ENCODE measurements at places on chromosomes 3 and 15.

GRCh38 chr3:1798711-1799405 lies 299.8 kb upstream of the CNTN4 start:
- DNase-seq = no peak

DNA sequence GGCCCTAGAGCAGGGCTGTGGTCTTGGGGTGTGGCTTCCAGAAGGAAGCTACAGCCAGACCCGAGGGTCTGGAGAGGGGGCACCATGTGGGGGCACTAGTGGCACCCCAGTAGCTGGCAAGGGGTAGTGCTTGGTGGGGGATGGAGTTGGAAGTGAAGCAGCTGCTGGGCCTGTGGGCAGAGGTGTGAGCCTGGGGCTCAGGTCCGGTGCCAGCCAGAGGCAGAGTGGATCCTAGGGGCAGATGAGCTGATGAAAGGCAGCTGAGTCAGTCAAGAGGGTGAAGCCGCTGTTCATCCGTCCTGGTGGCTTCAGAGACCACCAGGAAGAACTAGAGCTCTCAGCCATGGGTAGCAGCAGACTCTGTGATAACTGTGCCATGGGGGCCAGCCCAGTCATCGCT lies 172.6 kb downstream of the TBC1D2B start:
- no peak for DNase-seq

- peak; percentile 60 for DNase-seq
Observed at GRCh38 chr3:156551746-156552145, 3.2 kb downstream of the SSR3 start.

DNA sequence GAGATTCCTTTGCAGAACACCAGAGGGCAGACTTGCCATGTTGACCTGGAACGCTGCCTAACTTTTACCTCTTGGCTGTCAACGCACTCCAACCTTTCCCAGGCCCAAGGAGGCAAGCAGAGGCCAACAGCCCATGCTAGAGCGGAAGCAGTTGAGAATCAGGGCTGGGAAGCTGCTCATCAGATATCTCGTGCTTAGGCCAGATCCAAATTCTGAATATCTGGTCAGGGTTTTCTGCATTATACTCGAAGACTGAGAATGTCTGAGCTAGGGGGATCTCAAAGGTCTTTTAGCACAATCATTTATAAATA lies 2.5 kb downstream of the XIRP1 start:
- peak; percentile 50 for DNase-seq

DNA sequence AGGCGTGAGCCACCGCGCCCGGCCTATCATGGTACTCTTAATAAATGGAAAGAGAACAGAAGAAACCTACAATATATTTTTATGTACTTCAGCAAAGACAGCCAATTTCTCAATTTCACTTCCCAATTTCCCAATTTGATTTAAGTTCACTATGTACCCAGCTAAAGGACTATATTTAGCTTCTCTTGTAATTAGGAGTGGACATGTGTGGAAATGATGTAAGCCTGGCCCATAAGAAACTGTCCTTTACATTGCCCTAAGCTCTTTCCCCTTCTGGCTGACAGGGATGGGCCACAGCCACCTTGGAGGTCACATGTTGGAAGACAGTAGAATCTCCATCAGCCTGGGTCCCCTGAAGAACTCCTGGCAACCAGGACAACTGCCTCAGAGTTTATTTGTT lies 6.2 kb downstream of the TMEM39A start:
- no peak for DNase-seq

DNA sequence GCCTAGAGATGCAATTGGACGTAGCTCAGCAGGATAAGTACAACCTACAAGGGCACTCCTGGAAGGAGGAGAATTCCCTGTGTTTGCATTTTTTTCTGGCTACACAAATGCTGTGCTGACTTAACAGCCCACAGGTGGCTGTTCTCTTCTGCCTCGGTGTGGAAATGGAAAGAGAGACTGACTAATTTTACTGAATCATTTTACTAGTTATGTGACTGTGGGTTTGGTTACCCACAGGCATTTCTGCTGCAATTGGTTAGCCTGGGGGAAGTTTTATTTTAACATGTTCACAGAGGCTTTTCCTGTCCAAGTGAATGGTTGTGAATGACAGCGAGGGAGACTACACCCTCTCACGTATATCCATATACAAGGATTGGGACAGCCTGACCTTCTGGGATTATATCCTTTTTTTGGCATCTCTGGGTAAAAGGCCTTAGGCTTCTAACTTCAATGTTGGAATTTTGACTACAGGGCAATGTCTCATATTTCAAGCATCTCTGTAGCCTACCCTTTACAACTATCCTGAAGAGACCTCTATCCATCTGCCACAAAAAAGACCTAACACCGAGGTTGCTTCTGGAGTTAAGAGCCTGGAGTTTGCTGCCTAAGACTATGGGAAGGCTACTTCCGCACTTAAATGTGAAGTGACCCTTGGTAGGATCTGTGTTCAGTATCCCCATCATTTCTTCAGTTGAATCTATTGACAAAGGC lies 67.2 kb upstream of the TP63 start:
- peak; percentile 83 for DNase-seq

DNA sequence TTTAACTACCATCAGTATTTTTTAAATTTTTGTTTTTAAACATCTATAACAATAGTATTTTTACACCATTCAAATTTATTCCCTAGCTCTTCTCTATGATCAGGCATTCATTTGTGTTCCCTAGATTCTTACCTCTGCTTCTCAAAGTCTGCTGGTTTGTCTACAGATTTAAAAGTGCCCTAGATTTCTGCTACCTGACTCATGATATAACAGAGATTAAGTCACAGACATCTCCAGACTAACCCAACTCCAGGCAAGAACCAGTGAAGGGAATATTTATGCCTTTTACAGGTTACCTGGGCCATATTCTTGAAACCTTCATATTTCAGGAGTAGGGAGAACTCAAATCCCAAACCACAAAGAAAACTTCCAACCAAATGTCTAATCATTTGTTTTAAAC lies 38.8 kb downstream of the ADAM10 start:
- no peak for DNase-seq

DNA sequence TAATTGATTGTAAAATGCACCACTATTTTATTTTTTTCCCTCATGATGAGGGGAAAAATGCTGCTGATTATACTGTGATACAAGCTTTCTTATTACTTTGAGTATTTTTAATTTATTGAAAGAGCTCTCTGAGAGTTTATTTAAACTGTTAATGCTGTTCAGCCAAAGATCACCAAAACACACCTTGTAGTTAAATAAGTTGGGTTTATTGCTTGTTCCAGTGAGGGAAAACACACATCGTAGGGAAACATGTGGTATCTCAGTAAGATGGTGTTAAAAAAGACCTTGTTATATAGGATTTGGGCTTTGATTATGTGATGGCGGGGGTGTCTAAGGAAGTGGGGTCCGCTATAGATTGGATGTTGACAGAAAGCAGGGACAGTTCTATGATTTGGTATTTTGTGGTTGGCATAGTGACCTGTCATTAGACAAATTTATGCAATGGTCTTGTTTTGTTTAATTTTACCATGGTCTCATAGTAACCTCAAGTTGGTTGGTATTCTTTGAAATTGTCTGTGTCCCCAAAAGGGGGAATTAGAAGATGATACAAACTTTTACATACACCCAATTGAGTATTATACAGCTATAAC lies 11.1 kb downstream of the HACD3 start:
- DNase-seq = no peak

DNA sequence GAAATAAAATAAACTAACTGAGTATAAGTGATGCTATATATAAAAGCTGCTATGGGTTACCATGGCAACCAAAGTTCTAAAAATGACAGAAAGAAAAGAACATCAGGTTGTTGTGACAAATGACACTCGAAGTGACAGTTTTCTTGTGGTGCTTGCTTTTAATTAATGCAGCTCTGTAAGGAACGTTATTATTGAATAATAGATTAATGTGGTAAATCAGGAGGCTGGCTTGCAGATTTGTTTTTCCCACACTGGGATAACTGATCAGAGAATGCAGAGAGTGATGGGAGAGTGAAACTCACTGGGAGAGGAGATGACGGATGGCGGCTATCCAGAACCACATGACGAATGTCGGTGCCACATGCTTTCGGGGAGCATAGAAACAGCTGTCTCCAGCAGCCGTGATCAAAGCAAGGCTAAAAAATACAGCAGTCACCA lies 207.0 kb upstream of the ATP10A start:
- no peak for DNase-seq
